T-helper 17 cell (primary cell): ENCODE measurements at places on chromosomes 4 and X.

DNA sequence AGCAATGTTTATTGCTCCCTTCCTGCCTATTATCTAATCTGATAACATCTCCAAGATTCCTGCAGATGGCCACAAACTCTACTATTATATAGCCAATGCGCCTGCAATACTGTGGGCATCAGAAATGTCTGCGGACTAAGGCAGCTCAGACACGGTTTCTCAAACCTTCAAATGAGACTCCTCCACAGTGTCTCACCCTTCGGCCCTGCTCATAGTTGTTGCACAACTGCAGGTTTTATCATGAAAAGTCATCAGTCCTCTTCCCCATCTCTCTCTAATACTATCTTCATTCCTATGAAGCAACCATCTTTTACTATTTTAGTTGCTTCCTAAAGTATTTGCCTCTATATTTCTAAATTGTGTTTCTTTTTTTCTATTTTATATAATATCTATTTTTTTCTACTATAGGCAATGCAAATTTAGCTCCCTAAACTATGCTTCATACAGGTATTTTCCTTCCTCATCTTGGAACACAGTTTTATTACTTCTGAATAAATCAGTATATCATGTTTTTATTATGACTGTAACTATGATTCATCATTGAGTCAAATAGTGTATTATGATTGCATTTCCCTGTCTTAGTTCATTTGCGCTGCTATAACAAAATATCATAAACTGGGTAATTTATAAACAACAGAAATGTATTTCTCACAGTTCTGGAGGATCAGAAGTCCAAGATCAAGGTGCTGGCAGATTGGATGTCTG is 129.7 kb upstream of the EDNRA start:
- DNase-seq: no peak

- DNase-seq: no peak
Measured at GRCh38 chr4:76716658-76717057, 181.3 kb downstream of the SOWAHB start.

DNA sequence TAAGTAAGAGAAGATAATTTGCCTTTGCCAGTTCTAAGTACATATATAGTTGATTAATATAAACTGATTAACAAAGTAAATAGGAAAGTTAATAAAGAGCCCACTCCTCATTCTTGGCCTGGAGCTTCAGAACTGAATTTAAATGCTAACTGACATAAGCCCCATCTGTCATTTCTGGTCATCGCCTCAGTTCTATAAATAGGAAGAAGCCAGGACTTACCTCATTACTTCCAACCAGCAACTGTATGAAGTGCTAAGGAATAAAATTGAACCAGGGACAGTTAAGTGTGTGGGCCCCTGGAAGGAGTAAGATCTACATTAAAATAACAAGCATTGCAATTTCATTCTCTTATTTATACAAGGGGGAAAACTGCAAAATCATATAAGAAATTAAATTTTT is 52.0 kb upstream of the PDLIM5 start:
- DNase-seq: no peak

- no peak for DNase-seq
Measured at GRCh38 chr4:38170338-38171169, 210.4 kb downstream of the PTTG2 start.

- DNase-seq: no peak
Measured at GRCh38 chr4:140809676-140810075, 53.5 kb upstream of the TBC1D9 start.

DNA sequence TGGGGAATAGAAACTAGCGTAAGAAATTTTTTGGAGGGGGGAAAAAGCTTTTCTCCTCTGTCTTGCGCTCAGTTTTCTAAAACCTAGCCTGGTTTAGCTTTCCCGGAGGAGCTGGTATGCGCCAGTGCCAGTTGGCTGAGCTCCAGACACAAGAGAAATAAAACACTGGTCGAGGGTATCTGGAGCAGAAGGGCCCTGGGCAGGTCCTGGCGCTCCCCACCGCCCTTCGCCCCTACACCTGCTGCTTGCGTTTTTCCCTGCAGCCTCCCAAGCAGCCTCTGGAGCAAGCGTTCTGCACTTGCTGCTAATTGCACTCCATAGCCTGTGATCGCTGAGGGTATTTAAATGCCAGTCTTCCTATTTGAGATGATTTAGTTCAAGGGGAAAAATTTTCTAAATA is 816 bp downstream of the EREG start:
- no peak for DNase-seq

DNA sequence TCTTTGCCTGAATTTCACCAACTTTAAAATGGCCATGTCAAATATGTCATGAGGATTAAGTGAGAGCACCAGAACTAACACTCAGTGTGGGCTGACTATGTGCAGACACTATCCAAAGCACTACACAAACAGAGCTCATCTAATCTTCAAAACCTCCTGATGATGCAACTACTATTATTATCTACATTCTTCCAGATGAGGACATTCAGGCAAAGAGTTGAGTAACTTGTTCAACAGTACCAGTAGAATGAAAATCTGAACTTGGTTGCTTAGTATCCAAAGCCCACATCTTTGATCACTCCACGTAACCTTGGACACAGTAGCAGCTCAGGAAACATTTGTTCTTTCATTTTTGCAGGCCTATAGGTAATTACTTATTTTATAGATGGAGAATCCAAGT is 90.1 kb downstream of the ATP8A1 start:
- no peak for DNase-seq

- no peak for DNase-seq
Measured at GRCh38 chr4:122542411-122543236, 78.2 kb downstream of the IL21 start.

DNA sequence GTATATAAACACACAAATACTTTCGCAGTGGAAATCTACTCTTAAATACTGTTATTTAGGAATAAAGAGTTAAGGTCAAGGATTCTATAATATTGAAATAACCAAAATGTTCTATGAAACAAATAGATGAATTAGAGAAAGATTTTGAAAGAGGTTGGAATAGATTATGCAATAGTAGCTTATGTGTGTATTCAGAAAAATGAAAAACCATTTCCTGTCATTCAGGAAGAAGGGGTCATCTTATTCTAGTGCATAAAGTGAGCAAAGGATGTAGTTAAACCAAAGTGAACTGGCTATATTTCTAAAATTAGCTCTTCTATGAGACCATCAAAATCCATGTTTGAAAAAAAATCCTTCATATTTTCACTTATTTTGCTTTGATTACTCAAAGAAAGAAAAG is 30.0 kb upstream of the MYOZ2 start:
- DNase-seq: no peak

DNA sequence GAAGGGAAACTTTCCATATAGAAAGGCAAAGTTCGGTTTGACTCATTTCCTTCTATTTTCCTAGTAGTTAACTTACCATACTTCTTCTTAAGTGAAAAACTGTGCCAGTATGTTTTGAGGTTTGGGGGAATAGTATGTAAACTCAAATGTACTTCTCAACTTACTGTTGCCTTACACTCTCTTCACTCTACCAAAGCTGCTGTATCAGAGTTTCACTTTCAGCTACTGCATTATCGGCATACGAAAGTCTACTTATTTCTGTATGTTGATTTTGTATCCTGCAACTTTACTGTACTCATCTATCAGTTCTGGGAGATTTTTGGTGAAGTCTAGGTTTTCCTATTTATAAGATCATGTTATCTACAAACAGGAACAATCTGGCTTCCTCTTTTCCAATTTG is 932.7 kb downstream of the FAT4 start:
- DNase-seq: no peak
